ENCODE measurements at places on chromosomes 16 and 17. TPM values are rescaled to one million over a fixed set of nuclear protein-coding genes. Genes with fewer than 3 reads are reported as not detected.

Gene TSNAXIP1
- 2.1 TPM for total RNA-seq

Gene ZNF785
- total RNA-seq: 11.8 TPM

GRCh38 chr17:28705074-28705659 lies 6.5 kb downstream of the PROCA1 start:
- no peak for DNase-seq

- no peak for DNase-seq
Observed at GRCh38 chr17:45277992-45278391, 16.1 kb upstream of the SPATA32 start.

DNA sequence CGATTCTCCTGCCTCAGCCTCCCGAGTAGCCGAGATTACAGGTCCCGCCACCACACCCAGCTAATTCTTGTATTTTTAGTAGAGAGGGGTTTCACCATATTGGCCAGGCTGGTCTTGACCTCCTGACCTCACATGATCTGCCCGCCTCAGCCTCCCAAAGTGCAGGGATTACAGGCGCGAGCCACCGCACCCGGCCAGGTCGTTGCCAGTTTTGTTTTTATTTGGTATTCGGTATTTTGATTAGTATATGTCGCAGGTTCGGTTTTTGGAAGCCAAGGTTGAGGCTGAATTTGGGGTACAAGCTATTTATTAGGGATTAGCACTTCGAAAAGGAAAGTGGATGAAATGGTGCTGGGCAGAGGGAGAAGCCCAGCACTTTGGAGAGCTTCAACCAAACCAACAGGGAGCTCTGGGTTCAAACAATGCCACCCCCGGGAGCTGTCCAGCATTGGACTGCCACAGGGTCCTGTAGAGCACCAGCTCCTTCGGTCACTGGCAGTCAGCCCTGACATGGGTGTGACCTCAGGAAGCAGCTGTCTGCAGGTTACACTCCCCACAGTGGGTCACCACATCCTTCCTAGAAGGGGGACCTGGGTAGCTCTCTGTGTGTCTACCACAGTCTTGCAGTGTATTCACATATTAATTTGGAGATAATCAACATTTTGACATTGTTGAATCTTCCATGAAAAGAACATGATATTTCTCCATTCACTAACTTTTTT lies 1.5 kb upstream of the CLEC10A start:
- DNase-seq: no peak

- no peak for DNase-seq
Observed at GRCh38 chr17:19347323-19348080, 15.0 kb downstream of the B9D1 start.

- DNase-seq: no peak
Observed at GRCh38 chr17:70047619-70048419, 27.2 kb upstream of the KCNJ16 start.

Gene WFDC1
- 1.4 TPM for total RNA-seq

DNA sequence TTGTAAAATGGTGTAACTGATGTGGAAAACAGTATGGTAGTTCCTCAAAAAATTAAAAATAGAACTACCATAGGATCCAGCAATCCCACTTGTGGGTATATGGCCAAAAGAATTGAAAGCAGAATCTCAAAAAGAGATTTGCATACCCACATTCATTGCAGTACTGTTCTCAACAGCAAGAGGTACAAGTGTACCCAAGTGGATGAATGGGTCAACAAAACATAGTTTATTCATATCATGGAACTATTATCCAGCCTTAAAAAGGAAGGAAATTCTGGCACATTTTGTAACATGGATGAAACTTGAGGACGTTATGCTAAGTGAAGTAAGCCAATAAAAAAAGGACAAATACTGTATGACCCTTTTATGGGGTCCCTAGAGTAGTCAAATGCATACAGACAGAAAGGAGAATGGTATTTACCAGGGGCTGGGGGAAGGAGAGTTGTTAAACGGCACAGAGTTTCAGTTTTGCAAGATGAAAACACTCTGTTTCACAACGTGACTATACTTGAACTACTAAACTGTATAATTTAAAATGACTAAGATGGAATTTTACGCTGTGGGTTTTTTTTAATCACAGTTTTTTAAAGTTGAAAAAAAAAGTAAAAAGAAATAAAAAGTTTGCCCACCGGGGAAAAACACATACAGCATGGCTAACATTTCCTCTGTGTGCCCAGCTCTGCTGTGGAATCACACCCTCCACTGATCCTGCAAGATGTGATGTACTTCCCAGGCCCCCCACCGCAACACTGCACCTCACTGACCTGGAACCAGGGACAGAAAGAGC lies 6.1 kb downstream of the TVP23A start:
- DNase-seq: no peak

Gene TBC1D3D
- total RNA-seq: 0.33 TPM

DNA sequence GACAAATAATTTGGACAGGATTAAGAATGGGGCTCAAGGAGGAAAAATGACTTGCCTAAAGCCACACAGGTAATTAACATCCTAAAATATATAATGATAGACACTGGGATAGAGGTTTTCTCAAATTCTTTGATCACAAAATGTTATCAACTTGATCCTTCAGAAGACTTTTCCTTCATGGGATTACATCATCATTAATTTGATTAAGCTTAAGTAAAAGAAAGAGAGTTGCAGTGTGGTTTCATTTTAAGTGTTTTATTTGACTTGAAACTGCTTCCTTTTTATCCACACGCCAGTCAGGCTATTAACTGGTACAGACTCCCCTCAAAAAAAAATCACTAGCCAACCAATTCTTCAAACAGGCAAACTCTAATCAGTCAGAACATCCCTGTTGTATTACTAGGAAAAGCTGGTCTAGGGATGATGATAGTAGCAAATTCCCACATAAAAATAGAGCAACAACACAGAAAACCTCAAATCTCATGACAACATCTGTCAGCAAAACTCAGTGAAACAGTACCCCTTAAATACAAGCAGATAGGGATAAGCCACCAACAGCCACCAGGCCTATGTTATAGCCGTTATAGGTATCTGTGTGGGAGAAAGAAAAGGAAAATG lies 32.5 kb downstream of the AKAP10 start:
- no peak for DNase-seq

Gene OMG
- total RNA-seq: 0.38 TPM

- no peak for DNase-seq
Observed at GRCh38 chr16:53745753-53746266, 41.9 kb downstream of the FTO start.

Gene PRAC1
- total RNA-seq: not detected

GRCh38 chr16:84988328-84989080 lies 22.8 kb downstream of the ZDHHC7 start:
- no peak for DNase-seq

DNA sequence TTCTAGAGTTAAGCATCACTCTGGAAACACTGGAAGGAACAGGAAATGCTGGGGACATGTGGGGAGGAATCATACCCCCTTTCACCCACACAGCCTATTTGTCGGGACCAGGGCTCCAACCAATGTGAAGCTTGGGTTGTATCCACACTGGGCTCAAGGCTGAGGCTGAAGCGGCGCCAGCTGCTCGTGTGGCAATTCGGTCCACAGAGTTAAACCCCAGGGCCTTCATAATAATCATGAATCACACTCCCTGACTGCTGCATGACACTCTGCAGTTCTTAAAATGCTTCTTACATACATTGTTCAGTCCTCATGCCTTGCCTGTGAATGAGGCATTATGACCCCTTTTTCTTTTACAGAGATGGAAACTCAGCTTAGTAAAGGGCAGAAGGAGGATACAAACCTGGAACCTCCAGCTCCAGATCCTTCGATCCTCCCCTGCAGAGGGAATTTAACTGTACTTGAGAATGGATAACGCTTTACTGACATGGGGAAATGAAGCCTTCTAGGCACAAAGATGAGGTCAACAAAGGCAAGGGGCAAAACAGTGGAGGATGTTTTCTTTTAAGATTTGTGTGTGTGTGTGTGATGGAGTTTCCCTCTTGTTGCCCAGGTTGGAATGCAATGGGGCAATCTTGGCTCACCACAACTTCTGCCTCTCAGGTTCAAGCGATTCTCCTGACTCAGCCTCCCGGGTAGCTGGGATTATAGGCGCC lies 72.7 kb downstream of the SOX9 start:
- DNase-seq: no peak

Gene GLIS2
- 1.6 TPM for total RNA-seq

GRCh38 chr16:60107437-60107836 lies 1373.3 kb upstream of the GOT2 start:
- no peak for DNase-seq

DNA sequence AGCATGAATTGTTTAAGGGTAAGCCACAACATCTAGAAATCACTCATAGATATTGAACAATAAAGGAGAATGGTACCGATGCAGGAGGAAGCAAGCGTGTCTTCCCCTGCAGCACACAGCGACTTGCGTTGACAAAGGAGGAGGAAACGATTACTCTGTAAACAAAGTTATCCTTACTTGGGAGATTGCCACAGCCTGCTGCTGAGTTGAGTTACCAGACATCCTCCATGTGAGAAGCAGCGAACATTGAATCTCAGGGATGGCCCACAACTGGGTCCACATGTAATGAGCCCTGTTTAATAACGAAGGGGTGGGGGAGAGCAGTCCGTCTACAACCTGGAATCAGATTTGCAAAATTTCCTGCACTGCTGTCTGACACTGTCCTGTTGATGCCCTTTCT lies 27.7 kb downstream of the CLUH start:
- DNase-seq: no peak

GRCh38 chr17:3034578-3034920 lies 28.9 kb downstream of the OR1D5 start:
- peak; percentile 40 for DNase-seq

DNA sequence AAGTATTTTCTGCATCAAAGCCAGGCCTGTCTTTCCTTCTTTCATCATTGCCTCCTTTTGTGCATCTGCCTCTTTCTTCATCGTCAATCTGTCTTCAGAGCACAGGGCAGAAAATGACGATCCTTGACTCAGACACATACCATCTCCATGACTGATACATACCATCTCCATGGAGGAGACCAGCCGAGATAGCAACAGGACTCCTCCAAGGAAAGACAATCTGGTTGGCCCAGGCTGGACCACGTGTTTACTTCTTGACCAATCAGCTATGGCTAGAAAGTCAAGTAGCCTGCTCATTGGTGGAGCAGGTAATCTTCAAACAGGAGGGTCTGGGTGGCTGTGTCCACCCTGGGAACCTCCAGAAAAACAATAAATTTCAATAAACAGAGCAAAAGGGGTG lies 164.6 kb downstream of the CPPED1 start:
- no peak for DNase-seq

DNA sequence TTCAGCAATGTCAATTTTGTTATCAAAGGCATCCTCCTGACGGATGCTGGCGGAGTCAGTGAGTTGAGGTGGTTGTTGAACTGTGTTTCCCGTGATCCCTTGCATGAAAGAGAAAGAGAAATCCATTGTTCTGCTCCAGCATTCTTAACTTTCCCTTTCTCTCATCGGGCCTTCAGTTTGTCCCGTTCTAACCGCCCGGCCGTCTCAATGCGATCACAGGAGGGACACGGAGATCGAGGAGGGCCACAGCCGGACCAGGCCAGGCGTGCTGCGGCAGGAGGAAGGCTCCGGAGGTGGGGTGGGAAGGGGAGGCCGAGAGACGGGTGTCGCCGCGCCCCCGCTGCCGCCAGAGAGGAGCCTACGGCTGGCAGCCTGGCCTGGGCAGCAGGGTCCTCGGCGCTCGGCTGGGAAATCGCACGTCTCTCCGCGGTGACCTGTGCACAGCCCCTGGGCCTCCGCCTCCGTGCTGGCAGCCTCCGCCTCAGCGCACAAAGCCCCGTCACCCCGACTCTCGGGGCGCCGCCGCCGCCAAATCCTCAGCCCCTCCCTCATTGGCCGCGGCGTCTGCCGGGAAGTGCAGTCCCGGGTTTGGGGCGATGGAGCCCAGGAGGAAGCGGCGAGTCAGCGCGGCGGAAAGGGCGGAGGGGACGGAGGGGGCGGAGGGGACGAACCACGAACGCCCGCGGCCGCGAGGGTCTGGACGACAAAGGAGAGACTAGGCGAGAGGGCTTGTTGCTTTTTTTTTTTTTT lies 38.1 kb downstream of the SOST start:
- peak; percentile 81 for DNase-seq

Gene PDILT
- not detected for total RNA-seq

GRCh38 chr17:45241328-45242028 lies 19.8 kb downstream of the FMNL1 start:
- no peak for DNase-seq

DNA sequence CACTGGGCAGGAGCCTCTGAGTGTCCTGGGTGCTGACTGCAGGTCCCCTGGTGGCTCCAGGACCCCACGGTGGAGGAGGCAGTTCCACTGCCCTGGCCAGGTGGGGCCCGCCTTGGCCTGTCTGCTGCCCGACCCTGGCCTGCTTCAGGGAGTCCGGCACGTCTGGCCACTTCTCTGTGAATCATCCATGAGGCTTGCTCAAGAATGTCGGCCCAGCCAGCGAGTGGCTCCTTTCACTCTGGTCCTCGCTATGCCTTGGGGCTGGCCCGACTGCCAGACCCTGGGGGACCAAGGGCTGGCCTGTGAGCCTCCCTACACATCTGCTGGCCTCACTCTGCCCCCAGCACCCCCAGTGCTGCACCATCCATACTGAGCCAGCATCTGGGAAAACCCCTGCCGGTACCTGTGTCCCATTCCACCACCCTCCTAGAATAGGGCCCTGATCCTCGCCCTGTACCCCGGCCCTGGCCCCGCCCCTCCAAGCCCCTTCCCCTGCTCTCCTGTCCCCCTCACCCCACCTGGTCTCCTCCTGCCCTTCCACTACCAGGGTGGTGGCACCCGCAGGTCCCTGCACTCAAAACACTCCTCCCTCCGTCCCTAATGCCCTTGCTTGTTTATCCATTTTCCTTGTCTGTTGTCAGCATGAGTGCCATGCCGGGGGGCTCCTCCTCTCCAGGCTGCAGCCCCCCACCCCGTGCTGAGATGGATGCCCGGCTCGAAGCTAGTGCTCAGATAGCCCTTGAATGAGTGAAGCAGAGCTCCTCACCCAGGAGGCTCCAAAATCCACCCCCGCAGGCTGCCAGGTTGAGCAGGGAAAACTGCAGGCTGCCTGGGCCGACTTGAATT lies 35.5 kb downstream of the ADCY7 start:
- peak; percentile 35 for DNase-seq

Gene EVI2B
- 2.0 TPM for total RNA-seq

GRCh38 chr17:81066771-81067315 lies 31.9 kb downstream of the BAIAP2 start:
- DNase-seq: no peak

DNA sequence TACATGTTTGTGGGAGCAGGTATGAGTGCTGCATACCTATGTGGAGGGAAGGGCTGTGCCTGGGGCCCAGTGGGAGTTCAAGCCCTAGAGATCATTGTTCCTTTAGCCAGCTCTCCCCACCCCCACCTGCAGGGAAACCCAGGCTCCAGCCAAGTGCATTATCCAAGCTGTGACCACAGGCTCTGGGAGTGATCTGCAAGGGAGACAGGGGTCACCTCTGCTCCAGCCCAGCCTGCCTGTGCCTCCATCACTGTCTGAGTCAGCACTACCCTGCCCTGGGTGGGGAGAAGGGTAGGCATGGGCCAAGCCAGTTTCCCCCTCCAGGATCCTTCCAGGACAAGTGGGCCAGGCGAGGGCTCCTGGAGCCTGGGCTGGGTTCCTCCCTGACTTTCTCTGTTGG lies 32.1 kb upstream of the SBK1 start:
- no peak for DNase-seq
